ENCODE measurements at places on chromosomes 3 and 15. TPM values are rescaled to one million over a fixed set of nuclear protein-coding genes. Genes with fewer than 3 reads are reported as not detected.

NDUFAF3 gene
- 120 TPM for total RNA-seq

RETNLB gene
- not detected for total RNA-seq

KIF15 gene
- total RNA-seq, result 0.15 TPM

SPRED1 gene
- total RNA-seq, result 92.7 TPM

ITPKA gene
- total RNA-seq, result not detected

MGLL gene
- 24.3 TPM for total RNA-seq

BMF gene
- total RNA-seq, result 35.5 TPM

RHCG gene
- not detected for total RNA-seq

PRSS50 gene
- 4.7 TPM for total RNA-seq

EPHB1 gene
- 5.6 TPM for total RNA-seq
